NCI-H526 (cell line): ENCODE measurements at places on chromosomes 2 and 18.

DNA sequence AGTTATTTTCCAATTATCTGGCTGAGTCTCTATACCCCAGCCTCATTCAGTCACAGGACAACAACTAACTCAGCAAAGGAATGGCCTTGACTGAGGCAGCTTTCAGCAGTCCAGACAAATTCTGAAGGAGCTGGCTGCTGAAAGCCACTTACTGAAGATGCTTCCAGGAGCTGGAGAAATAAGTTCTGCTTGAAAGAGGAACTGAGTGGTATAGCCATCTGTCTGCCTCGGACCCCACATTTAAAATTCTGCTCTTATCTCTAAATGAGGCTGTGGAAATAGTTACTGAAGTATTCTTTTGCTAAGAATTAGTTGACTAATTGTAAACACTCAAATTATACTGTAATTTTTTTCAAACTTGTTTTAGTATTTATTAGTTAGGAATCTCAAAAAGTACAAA, 9.1 kb upstream of the GPD2 start:
- DNase-seq, result no peak

DNA sequence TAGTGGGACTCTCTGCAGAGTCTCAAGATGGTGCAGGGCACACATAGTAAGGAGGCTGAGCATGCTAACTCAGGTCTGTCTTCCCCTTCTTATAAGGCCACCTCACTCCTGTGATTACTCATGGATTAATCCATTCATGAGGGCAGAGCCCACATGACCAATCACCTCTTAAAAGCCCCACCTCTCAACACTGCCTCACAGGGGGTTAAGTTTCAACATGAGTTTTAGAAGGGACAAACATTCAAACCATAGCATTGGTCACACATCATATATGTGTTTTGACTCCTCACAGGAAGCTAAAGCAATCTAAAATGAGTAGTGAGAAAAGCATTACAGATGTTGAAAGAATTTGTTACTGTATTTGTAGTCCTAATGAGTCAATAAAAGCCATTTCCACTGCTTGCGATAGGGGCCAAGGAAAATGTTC, 57.5 kb downstream of the DTNA start:
- DNase-seq, result no peak

- no peak for DNase-seq
Measured at GRCh38 chr18:74724186-74724585, 126.5 kb downstream of the ZNF407 start.

- DNase-seq, result no peak
Measured at GRCh38 chr2:62745891-62746481, 40.5 kb downstream of the EHBP1 start.

GRCh38 chr2:117859924-117860647, 45.6 kb downstream of the DDX18 start:
- DNase-seq, result no peak

DNA sequence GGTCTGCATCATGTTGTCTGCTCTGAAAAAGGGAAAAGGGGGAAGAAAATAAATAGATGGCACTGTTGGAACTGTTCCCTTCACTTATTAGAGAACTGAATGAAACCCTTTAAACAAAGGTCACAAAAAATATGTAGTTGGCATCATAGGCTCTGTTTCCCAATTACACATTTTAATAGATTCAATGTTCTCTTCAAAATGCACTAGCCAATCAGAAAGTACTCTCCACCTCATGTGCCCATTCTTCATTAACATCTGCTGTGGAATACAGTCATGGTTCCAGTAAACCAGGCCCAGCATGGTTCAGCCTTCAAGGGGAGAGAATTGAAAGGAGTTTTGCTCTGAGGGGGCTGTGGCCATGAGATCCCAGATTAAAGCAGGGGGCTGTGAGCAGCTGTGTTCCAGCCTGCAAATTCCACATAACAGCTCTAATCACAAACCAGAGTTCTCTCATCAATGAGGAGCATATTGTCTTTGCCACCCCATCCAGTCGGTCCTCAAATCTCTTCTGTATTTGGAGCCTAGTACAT, 165.9 kb upstream of the CREB1 start:
- DNase-seq, result no peak

DNA sequence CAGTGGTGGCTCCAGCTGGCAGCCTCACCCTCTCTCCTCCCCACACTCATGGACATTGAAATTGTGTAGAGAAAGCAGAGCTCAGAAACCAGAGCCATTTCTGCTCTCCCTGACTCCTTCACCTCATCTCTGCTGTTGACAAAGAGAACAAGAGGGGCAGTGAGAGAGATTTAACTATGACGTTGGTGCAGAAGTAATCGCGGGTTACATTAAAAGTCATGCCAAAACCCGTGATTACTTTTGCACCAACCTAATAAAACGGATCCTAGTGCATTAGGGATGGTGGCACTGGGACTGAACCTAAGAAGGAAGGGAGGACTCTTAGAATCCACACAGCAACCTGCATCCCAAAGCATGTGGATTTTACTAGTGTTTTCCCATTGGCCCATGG, 113.3 kb upstream of the CDC42EP3 start:
- DNase-seq, result no peak

DNA sequence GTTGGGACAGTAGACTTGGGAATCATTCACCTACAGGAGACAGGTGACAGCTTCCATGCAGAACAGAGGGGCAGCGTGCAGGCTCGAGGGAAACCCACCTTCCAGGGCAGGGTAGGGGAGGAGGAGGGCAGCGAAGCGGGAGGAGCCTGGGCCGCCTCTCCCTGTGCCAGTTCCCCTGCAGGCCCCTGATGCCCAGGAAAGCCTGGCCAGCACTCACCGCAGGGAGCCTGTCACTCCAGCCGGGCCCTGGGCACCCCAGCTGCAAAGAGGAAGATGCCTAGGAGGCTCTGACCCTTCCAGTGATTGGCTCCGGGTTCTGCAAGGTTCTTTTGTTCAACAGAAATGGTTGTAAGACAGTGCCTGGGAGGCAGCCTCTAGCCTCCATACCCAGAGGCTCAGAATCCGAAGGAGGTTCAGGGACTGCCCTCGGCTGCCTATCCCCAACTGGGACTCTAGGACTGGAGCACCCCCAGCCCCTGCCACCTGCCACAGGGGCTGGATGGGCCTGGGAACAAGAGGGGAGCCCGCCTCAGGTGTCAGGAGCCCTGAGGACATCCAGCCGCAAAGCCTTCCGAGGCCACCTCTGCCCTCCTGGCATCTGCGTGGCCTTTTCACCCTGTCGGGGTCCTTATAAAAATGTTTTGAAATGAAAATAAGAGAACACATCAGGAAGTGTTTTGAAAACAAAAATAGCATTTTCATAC, 103.2 kb downstream of the PTGR3 start:
- no peak for DNase-seq

- DNase-seq, result no peak
Measured at GRCh38 chr2:61410185-61410584, 60.7 kb downstream of the USP34 start.

- no peak for DNase-seq
Measured at GRCh38 chr18:3420919-3421279, 29.1 kb upstream of the TGIF1 start.

DNA sequence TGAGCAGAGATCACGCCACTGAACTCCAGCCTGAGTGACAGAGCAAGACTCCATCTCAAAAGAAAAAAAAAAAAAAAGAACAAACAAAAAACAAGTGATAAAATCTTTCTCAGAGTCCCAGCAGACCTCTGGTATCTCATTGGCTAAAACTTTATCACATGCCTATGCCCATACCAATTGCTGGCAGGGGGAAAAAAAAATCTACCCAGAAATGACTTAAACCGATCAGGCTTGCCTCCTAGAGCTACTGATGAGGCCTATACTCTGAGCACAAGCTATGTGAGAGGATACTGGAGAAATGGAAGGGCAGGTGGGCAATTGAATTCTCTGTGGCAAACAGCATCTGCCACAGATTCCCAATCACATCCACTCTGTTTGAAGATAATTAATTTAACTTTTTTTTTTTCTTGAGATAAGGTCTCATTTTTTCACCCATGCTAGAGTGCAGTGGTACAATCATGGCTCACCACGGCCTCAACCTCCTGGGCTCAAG, 49.0 kb downstream of the FBXO36 start:
- DNase-seq, result no peak

DNA sequence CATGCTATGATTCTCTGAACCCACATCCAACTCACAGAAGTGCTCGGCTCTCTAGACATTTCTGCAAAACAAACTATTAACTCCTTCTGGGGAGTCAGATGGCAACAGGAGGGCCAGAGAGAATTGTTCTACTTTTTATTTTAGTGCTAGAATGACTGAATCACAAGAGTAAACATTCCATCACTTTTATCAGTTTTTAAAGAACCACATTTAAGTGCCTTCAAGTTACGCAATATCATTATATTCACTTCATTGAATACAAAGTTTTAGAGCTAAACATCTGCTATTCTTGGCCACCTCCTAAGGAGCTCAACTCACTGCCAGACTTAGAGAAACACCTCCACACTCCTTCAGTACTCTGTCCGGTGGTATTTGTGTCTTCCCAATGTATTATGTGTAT, 22.4 kb downstream of the B4GALT6 start:
- DNase-seq, result no peak
